ENCODE measurements at places on chromosomes 6 and 20. TPM values are rescaled to one million over a fixed set of nuclear protein-coding genes. Genes with fewer than 3 reads are reported as not detected.

The QRSL1 gene
- 21.6 TPM for total RNA-seq

The EFCAB8 gene
- 0.45 TPM for total RNA-seq

The IL17F gene
- 2.3 TPM for total RNA-seq

The BACH2 gene
- 75.1 TPM for total RNA-seq

The INSM1 gene
- total RNA-seq, result 0.38 TPM

The LHFPL5 gene
- not detected for total RNA-seq

The ABCC10 gene
- total RNA-seq, result 22.7 TPM

The BMP6 gene
- 0.32 TPM for total RNA-seq

The SNX9 gene
- 34.3 TPM for total RNA-seq

The CD93 gene
- not detected for total RNA-seq

The ANKRD66 gene
- not detected for total RNA-seq

The TGM3 gene
- total RNA-seq, result not detected

The CST4 gene
- total RNA-seq, result not detected

The TFAP2A gene
- total RNA-seq, result 0.30 TPM

The PACSIN1 gene
- 0.07 TPM for total RNA-seq

The CTCFL gene
- total RNA-seq, result not detected

The CLPSL1 gene
- total RNA-seq, result not detected

The BHLHE23 gene
- total RNA-seq, result not detected

The PSMB9 gene
- total RNA-seq, result 241 TPM

The KIF25 gene
- total RNA-seq, result not detected
